Sigmoid colon (tissue), 7 donors: ENCODE measurements at places on chromosomes 12 and 14. TPM values are rescaled to one million over a fixed set of nuclear protein-coding genes. Genes with fewer than 3 reads are reported as not detected.

- no peaks in the 10 kb centered on the region for H3K36me3 ChIP-seq
- H3K27me3 ChIP-seq = no peaks in the 10 kb centered on the region
- no peak overlapping the region for H3K27ac ChIP-seq
- no peak overlapping the region for H3K4me3 ChIP-seq
- no peak for DNase-seq
- H3K4me1 ChIP-seq = no peaks in the 10 kb centered on the region
Measured at GRCh38 chr12:94732367-94732990, 82.1 kb upstream of the TMCC3 start.

DNA sequence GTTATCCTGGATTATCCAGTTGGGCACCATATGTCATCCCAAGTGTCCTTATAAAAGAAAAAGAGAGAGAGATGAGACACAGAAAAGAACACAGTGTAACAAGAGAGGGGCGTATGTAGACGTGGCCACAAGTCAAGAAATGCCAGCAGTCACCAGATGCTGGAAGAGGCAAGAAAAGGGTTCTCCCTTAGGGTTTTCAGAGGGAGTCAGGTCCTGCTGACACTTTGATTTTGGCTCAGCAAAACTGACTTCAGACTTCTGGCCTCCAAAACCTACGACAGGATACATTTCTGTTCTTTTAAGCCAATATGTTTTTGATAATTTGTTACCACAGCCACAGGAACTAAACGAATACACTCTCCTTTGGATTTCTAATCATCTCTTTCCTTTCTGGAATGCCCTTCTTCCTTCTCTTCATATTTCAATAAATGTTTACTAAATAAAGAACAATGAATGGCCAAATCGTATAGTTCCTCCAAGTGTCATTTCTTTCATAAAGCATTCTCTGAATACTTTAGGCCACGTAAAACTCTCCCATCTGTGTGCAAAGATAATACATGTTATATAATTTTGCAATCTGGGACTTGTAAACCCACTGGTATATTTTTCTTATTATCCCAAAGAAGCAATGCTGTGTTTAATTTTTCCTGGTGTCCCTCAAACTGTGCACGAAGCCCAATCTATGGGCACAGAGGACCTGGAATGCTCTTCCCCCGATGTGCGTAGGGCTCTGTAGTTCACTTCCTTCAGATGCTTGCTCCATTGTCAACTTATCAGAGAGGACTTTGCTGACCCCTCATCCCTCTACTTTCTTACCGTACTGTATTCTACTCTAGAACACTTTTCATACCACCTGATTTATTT lies 303.6 kb downstream of the CEP128 start:
- H3K4me1 ChIP-seq = no peaks in the 10 kb centered on the region
- no peak overlapping the region for H3K27ac ChIP-seq
- H3K36me3 ChIP-seq = no peaks in the 10 kb centered on the region
- H3K27me3 ChIP-seq = no peaks in the 10 kb centered on the region
- no peak overlapping the region for H3K4me3 ChIP-seq
- no peak for DNase-seq

- no peak overlapping the region for H3K27ac ChIP-seq
- H3K27me3 ChIP-seq = no peaks in the 10 kb centered on the region
- H3K36me3 ChIP-seq = no peaks in the 10 kb centered on the region
- DNase-seq = no peak
- H3K4me1 ChIP-seq = no peaks in the 10 kb centered on the region
Measured at GRCh38 chr14:84375235-84375634, 1154.7 kb upstream of the FLRT2 start.

The CARMIL3 gene
- total RNA-seq = 3.3 TPM
